GOT3 (cell line): ENCODE measurements at places on chromosomes 16 and 17.

DNA sequence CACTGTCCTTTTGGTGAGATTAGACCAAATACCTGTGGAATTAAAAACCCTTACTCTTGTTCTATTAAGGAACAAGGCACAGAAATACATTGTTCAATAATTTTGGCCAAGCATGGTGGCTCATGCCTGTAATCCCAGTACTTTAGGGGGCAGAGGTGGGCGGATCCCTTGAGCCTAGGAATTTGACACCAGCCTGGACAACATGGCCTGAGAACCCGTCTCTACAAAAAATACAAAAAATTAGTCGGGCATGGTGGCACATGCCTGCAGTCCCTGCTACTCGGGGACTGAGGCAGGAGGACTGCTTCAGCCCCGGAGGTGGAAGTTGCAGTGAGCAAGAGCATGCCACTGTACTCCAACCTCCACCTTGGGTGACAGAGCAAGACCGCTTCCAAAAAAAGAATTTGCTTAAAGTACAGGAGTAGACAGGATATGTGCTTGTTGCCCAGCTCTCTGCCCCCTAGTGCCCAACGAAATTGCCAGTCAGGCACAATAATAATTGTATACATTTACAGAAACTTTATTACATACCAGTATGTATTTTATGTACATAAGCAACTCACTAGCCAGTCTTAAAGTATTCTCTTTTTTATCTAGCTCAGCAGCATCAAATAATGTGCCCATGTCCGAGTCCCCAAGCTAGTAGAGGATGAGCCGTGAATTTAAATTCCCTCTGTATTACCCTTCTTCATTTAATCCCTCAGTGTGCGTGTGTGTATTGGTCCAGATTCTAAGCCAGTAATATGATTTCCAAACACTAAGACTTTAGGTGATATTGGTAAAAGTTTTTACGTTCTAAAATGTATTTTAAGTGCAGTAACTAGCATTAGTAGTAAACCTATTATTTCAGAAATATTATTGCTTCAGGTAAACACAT is 1.4 kb downstream of the THUMPD1 start:
- DNase-seq = no peak

GRCh38 chr16:69273009-69273408 is 38.1 kb upstream of the VPS4A start:
- no peak for DNase-seq

GRCh38 chr16:50609471-50609870 is 61.3 kb downstream of the NKD1 start:
- no peak for DNase-seq

DNA sequence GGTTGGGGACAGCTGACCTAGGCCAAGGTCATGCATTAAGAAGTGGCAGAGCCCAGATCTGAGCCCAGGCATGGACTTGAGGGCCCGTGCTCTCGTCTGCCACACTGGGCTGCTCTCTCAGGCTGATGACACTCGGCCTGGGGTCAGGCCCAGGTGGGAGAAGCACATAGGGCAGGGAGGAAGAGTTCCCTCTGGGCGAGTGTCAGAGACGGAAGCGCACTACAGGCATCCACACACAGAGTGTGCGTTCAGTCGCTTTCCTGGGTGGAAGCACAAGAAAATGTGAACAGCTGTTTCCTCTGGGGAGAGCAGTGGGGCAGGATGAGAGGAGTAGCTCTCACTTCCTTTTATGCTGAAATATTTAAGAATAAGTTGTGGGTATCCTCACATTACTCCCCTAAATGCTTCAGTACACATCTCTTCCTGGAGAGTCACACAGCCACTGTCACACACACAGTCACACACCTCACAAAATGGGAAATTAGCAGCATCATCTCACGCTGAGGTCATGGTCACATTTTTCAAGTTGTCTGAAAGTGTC is 59.7 kb downstream of the B9D1 start:
- no peak for DNase-seq

DNA sequence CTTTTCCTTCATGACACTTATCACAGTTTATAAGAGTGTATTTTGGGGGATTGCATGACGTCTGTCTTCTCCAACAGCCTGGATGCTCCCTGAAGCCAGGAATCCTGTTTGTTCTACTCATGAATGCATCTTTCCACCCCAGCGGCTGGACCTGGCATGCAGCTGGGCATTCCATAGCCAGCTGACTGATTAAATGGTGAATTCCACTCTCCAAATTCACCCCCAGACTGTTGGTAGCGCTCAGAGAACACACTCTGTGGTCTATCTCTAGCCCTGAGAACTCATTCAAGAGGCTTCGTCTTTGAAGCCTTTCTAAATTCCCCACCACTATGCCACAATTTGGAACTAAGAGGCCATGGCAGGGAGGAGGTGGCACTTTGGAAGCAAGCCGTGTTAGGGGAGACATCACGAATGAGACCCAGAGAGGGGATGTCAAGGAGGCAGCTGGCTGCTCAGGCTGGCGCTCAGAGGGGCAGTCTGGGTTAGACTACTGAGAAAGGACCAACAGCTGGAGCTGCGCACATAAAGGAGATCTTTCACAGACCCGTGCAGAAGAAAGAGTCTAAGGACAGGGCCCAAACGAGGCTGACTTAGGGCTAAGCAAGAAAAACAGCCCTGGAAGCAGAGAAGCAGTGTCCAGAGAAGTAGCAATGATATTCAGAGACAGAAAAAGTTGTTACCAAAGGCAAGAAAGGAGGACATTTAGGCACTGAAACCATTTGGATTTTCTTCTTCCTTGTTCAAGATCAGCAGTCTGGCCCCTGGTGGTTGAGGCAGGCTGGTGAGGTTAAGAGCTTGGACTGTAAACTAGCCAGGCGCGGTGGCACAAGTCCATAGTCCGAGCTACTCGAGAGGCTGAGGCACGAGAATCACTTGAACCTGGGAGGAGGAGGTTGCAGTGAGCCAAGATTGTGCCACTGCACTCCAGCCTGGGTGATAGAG is 42.4 kb upstream of the ZNF629 start:
- DNase-seq = no peak

- DNase-seq = no peak
Observed at GRCh38 chr16:57982385-57982784, 11.5 kb upstream of the CNGB1 start.

DNA sequence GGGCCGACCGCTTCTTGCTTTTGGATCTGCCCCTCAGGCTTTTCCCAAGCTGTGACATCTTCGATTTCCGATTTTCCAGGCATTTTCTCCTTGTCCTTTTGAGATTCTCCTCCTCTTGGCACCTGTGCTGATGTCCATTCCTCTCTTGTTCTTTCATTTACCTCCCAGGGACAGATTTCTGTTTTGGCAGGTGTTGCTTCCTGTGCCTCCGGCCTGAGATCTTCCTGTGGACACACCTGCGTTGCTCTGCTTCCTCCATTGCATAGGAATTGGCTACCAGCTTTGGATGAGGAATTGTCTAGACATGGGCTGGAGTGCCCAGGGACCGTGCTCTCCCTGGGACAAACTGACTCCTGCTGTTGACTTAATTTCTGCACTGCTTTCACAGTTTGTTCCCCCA is 15.1 kb downstream of the GPR179 start:
- no peak for DNase-seq

- no peak for DNase-seq
Observed at GRCh38 chr16:16025214-16025968, 76.0 kb downstream of the ABCC1 start.

DNA sequence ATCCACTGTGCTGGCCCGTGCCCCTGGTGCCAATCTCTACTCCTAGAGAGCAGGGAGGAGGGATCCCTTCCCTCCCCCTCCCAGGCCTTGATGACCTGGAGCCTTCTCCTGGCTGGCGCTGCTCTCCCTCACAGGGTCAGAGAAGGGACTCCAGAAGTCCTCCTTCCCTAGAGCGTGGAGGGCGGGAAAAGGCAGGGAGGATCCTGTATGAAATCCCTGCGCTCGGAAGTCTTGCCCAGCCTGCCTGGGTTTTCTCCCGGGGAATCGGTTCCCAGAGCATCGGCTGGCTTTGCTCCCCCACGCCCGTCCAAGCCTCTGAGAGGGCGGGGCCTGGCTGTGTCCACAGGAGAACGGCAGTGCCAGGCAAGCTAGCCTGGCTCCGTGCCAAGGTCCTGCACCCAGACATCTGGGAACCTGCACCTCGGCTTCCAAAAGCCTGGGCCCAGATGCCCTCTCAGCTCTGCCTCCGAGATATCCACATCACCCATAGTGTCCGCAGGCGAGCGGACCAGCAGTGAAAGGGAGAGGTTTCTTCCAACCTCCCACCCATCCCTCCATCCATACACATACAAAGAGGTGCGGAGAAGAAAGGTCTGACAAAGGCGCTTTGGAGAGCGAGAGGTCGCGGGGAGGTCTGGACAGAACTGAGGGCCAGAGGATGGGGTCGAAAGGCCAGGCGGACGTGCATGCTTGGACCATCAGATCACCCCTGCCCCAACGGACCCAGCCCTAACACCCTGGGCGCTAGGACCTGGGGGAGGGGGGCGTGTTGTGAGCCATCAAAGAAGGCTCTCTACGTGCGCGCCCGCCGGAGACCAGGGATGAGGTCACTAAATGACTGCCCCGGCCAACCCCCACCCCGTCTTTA is 1.1 kb downstream of the MPP2 start:
- no peak for DNase-seq

GRCh38 chr16:637081-638018 is 1.2 kb upstream of the METTL26 start:
- DNase-seq = no peak

DNA sequence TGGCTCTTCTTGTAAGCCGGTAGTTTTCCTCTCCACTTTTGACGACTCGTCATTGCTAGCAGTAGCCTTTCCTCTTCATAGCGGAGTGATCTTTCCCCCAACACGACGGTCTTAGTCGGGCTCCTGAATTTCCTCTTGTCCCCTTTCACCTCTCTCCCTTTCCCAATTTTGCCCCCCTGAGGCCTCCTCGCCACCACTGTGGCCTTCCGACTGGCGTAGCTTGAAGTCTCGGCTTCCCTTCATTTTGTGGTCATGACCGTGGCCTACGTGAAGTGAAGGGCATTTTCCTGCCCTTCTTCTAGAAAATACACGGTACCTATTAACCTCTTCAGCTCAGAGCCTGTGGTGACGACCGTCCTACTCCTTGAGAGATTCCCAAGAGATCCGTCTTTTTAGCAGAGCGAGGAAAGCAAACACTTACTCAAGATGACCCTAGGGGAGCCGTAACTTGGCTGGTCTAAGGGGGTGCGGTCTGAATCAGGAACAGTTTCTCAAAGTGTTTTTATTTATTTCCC is 787 bp downstream of the PRKAR1A start:
- no peak for DNase-seq

DNA sequence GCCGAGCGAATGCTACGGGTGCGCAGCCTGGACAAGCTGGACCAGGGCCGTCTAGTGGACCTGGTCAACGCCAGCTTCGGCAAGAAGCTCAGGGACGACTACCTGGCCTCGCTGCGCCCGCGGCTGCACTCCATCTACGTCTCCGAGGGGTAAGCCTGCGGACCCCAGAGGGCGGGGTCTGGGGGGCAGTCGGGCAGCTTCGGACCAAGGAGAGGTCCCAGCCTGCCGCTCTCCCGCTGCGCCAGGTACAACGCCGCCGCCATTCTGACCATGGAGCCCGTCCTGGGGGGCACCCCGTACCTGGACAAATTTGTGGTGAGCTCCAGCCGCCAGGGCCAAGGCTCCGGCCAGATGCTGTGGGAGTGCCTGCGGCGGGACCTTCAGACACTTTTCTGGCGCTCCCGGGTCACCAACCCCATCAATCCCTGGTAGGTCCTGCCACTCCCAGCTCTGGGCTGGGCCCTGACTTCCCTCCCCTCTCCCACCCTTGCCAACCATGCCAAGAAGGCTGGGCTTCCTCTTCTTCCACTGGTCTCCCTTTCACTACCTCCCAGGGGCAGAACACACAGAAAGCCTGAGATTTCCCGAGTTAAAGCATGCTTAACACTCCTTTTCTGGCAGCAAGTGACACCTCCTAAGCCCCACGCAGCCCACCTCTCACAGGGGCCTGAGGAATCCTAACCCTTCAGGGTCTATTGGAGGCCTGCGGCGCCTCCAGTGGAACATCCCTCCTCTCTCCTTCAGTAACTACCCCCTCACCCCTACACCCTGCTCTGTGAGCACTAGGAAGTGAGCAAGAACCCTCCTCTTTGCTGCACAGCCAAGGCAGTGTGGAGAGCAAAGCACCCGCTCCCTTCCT is 3.2 kb downstream of the NAGS start:
- no peak for DNase-seq

DNA sequence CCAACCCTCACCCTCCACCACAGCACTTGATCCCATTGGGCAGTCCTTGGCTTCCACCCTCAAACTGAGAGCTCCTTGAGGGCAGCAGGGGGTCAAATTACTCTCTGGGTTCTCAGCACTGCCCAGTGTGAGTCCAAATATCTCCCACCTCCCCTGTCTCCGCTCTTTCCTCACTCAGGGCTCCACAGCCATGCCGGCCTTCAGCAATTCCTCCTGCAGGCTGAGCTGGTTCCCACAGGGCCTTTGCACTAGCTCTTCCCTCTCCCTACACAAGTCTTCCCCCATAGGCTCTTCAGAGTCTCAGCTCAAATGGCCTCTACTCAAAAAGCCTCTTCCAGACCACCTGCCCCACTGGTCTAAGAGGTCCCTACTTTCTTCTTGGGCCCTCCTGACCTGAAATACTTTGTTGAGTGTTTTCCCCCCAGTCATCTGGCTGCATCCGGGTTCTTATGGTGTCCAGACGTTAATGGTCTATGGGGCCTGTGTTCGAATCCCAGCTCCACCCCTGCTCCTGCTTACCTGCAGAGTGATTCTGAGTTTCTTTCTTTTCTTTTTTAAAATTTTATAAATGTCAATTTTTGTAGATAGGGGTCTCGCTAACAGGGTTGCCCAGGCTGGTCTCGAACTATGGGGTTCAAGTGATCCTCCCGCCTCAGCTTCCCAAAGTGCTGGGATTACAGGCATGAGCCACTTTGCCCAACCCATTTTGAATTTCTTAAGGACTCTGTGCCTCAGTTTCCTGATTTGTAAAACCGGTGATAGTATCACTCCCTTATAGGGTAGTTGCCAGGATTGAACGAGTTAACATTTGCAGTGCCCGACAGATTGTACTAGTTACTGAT is 973 bp upstream of the IL4R start:
- DNase-seq = no peak

- no peak for DNase-seq
Observed at GRCh38 chr17:7552621-7553051, 3.8 kb downstream of the TNFSF12 start.

DNA sequence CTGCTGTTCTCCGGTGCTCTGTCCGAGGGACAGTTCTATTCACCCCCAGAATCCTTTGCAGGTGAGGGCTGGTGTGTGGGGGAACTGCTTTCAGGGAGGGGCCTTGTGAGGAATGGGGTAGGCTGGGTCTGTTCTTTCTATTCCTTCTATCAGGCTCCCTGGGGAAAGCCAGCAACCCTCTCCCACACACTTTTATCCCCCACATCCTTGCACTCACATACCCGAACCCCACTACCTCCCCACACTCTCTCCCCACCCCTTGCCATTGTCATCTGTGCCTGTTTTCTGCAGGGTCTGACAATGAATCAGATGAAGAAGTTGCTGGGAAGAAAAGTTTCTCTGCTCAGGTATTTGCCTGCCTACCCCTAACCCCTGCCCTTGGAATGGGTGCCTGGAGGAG is 6.4 kb upstream of the TCAP start:
- no peak for DNase-seq

DNA sequence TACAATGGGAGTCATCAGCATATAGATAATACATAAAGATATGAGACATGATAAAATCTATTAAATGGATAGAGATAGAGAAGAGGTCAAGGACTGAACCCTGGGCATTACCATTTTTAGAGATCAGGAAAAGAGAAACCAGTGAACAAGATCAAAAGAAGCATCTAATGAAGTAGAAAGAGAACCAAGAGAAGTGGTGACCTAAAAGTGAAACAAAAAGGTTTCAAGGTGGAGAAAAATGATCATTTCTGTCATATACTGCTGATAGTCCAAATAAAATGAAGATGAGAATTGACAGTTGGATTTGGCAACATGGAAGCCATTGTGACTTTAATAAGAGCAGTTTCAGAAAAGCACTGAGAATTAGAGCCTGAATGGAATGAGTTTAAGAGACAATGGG is 165.1 kb downstream of the PPM1E start:
- DNase-seq = no peak
